Activated B cell treated with CpG ODN at 0.5 μM for 24 hours (primary cell): ENCODE measurements at places on chromosomes 2 and 18. TPM values are rescaled to one million over a fixed set of nuclear protein-coding genes. Genes with fewer than 3 reads are reported as not detected.

DNA sequence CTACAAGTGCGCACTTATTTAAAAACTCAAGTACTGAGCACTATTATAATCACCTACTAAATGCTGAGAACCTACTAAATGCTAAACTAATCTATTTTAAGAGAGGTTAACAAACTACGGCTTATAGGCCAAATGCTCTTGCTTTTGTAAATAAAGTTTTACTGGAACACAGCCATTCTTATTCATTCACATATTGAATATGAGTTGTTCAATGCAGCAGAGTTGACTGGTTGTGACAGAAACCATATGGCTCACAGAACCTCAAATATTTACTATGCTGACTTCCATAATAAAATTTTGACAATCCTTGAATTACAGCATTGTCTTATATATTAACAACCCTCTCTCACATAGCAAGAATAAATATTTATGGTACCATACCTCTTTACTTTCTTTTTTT, 103.2 kb downstream of the ZNF521 start:
- H3K4me1 ChIP-seq: no peaks in the 10 kb centered on the region
- no peaks in the 10 kb centered on the region for H3K36me3 ChIP-seq
- H3K4me3 ChIP-seq: no peak overlapping the region
- no peak for DNase-seq
- no peak overlapping the region for H3K27ac ChIP-seq

DNA sequence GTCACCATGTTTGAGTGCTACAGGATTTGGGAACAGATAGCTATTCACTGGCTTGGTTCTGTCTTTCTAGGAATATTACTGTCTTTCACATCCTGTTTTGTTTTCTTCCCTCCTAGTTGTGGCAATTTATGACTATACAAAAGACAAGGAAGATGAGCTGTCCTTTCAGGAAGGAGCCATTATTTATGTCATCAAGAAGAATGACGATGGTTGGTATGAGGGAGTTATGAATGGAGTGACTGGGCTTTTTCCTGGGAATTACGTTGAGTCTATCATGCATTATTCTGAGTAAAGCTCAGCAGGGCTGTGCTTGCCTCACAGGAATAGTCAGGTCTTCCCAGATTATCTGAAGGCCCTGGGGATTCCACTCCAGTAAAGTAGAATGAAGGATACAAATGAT, 98.9 kb downstream of the ABI2 start:
- H3K27ac ChIP-seq: no peak overlapping the region
- H3K4me1 ChIP-seq: no peaks in the 10 kb centered on the region
- DNase-seq: no peak
- no peaks in the 10 kb centered on the region for H3K27me3 ChIP-seq
- H3K4me3 ChIP-seq: no peak overlapping the region
- peaks cover 40% of the 10 kb centered on the region for H3K36me3 ChIP-seq

SGPP2 gene
- 12.4 and 12.7 TPM in 2 replicates for total RNA-seq

- DNase-seq: no peak
- no peaks in the 10 kb centered on the region for H3K36me3 ChIP-seq
- no peaks in the 10 kb centered on the region for H3K27me3 ChIP-seq
- no peak overlapping the region for H3K27ac ChIP-seq
Observed at GRCh38 chr18:31773774-31774476, 13.2 kb upstream of the SLC25A52 start.

DNA sequence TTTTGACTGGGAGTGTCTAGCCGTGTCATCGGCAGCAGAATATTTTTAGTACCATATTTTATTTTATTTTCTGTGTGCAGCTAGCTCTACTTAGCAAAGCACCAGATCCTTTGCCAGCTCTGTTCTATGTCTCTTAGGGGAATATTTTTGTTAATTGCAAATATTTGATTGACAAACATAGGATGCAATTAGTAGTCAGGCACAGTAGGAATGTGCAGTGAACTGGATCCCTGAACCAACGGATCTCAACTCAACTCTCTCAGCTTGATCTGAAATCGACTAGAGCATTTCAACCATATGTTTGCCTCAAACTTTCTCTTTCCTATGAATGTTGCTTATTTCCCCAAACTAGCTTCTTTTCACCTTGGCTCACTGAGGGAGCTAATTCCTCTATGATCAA, 998.0 kb upstream of the FANCL start:
- H3K4me3 ChIP-seq: no peak overlapping the region
- DNase-seq: no peak
- H3K27ac ChIP-seq: no peak overlapping the region
- no peaks in the 10 kb centered on the region for H3K4me1 ChIP-seq
- peaks cover 6% of the 10 kb centered on the region for H3K27me3 ChIP-seq
